ENCODE measurements at places on chromosomes 4 and X. TPM values are rescaled to one million over a fixed set of nuclear protein-coding genes. Genes with fewer than 3 reads are reported as not detected.
A peak's percentile ranks its signal among the peaks of the same experiment; 100 is the strongest.

DNA sequence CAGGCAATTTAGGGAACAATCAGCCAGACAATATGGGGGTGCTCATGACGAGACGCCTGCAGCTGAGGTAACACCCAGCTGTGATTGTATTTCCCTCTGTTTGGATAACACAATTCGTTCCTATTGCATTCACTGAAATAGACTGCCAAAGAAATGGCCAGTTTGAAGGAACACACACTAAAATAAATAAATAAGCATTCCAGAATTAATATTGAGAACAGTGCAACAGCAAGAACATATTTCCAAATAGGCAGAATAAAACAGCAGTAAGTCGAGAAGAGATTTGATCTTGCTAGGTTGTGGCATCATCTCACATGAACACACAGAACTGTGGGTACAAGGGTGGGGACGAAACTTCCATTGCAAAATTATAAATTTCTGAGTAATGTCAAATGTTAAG is 133.5 kb upstream of the FAM47B start:
- no peak for DNase-seq

- no peak for DNase-seq
Measured at GRCh38 chr4:171042989-171043524, 770.1 kb upstream of the GALNTL6 start.

- no peak for DNase-seq
Measured at GRCh38 chrX:74505437-74505836, 84.1 kb downstream of the SLC16A2 start.

DNA sequence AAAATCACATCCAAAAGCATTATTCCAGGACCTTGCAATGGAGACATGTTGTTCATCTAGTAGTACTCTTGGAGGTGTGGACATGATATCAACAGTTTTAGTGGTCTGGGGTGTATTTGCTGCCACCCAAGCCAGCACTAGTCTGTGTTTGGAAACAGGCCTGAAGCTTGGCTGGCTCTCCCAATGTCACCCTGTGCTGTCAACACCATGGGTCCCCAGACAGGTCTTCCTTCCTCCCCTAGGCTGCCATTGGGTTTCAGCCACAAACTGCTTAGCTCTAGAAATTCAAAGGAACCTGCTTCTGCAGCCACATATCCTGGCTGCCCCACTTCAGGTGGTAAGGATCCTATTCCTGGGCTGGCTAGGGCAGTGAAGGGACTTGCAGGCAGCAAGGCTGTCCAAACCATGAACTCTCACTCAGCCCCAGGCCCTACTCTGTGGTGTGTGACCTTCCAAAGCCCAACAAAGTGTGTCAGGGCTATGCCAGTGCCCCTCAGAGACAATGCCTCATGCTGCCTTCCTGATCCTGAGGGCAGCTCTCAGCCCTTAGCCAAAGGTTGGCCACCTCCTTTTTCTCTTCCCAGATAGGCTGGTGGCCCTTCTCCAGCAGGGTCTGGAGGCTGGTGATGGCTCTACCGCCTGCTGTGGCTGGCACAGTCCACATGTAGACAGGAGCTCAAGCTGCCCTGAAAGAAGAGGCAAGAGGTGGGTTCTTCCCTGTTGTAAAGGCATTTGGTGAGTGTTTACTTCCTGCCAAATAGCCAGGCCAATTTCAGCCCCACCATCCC is 18.3 kb downstream of the AMER1 start:
- DNase-seq = peak; percentile 4

GRCh38 chr4:168506014-168506413 is 9.2 kb downstream of the PALLD start:
- no peak for DNase-seq

DNA sequence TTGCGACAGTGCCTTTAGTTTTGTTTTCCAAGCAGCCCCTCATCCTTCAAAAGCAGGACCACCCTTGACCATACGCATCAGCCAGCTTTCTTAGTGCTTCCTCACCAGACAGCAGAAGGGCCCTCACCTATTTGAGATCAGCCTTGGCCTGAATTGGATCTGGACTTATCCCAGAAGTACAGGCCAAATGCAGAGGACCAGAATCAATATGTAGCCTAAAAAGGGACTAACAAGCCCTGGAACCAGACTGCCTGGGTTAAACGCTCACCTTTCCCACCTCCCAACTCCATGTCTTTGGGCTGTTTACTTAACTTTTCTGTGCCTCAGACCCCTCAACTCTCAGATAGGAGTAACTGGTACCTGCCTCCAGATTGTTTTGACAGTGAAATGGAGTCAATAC is 77.7 kb upstream of the ATP6AP2 start:
- DNase-seq = no peak

- no peak for DNase-seq
Measured at GRCh38 chrX:45524296-45524695, 323.6 kb upstream of the DIPK2B start.

DNA sequence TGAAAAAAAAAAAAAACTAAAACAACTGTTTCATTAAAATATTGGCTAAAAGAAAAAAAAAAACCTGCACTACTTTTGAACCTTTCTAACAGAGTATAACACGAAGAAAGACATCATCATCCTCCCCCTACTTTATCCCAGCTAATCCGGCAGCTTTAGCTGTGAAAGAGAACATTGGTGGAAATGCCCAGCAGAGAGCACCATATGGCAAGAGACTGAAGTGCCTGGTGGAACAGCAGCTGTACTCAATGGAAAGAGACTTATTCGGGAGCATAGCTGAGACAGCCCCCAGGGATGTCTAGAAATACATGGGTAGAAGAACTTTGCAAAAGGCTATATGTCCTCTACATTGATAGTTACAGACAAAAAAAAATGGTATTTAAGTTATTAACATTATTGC is 30.3 kb downstream of the STPG2 start:
- peak; percentile 2 for DNase-seq

RHOXF1 gene
- total RNA-seq = not detected

SPP1 gene
- total RNA-seq = 98.0 TPM

EREG gene
- total RNA-seq = not detected

PCDH10 gene
- 41.2 TPM for total RNA-seq

TENM3 gene
- total RNA-seq = 83.5 TPM

NMU gene
- 63.5 TPM for total RNA-seq

PRSS12 gene
- total RNA-seq = 14.9 TPM
